ENCODE measurements at places on chromosomes 6 and 20.

- DNase-seq: no peak
These were observed 149.2 kb downstream of the RNASET2 start for GRCh38 chr6:166806962-166807757.

DNA sequence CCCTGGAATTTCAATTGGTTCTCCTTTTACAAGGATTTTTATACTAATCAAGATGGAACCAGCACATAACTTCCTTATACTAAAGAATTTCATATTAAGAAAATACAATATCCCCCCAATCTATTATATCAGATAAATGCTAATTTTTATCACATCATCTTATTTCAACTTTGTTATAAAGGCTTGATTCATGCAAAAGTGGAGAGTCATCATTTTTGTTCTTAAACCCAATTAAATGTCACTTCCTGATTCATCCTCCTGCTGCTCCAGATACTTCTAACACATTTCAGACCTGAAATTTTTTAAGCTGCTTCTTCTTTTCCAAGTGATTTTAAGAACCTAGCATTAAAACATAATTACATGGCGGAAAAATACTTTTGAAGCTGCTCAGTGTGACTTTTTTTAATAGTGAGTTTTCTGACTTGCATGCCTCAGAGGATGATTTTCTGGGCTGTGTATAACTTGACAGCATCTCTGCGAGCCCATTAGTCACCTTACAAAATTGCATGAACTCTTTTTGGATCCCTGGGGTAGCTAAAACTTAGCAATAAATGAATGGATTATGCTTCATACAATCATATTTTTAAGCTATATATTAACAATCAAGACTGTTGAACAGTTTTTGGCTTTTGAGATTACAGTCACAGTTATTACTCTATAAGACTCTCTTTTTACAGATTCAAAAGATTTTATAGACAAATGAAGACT, 134.1 kb downstream of the ELOVL4 start:
- no peak for DNase-seq

GRCh38 chr20:63930971-63931553, 25.2 kb downstream of the UCKL1 start:
- DNase-seq: no peak

- no peak for DNase-seq
These were observed 13.0 kb downstream of the UQCC2 start for GRCh38 chr6:33698494-33698893.

- DNase-seq: no peak
These were observed 566.5 kb upstream of the AGPAT4 start for GRCh38 chr6:161840380-161840779.

- no peak for DNase-seq
These were observed 622.9 kb downstream of the UTRN start for GRCh38 chr6:144908004-144908403.

GRCh38 chr6:38146021-38146733, 326.6 kb downstream of the ZFAND3 start:
- no peak for DNase-seq

GRCh38 chr20:61759286-61760065, 306.2 kb downstream of the TAF4 start:
- DNase-seq: no peak

GRCh38 chr20:17878069-17878911, 90.3 kb downstream of the SNX5 start:
- no peak for DNase-seq

DNA sequence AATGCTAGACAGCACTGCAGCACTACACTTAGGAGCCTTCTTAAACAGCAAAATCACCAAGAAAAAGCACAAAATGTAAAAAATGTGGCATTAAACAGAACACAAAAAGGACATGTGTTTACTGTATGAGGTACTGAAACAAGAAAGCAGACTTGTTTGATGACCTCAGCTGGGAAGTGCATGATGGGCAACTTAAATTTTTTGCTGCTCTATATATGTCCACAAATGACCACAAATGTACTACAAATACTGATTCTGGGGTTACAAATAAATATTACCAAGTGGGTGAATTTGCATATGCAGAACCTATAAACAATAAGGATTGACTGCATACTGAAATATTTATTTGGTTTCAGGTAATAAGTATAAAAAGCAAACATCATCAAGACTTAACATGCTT, 13.1 kb downstream of the RAB23 start:
- no peak for DNase-seq

GRCh38 chr6:11683871-11684270, 94.7 kb downstream of the ADTRP start:
- DNase-seq: no peak

GRCh38 chr6:15287670-15288375, 42.0 kb downstream of the JARID2 start:
- DNase-seq: no peak

DNA sequence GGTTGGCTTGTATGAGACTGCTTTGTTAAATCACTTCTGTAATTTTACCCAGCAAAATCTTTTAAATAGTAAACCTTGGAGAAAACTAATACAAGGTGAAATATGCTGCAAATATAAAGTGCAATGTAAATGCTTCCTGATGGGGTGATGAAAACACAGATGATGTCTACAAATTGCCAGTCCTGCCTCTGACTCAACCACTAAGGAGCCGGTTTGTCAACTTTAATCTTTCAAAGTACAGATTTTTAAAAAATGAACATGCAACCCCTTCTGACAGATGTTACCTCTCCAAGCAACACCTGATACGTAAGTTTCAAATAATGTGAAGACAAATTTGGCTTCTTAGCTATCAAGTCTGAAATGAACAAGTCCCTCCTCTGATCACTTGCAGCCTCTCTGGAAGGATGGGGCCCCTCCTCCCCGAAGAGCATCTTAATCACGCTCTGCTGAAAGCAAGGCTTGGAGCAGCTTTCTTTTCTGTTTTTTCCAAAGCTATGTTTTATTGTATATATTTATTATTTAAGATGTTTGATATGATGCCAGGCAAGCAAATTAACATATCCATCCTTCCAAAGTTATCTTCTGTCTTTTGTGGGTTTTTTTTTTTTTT, 196.0 kb downstream of the MYLK4 start:
- no peak for DNase-seq

DNA sequence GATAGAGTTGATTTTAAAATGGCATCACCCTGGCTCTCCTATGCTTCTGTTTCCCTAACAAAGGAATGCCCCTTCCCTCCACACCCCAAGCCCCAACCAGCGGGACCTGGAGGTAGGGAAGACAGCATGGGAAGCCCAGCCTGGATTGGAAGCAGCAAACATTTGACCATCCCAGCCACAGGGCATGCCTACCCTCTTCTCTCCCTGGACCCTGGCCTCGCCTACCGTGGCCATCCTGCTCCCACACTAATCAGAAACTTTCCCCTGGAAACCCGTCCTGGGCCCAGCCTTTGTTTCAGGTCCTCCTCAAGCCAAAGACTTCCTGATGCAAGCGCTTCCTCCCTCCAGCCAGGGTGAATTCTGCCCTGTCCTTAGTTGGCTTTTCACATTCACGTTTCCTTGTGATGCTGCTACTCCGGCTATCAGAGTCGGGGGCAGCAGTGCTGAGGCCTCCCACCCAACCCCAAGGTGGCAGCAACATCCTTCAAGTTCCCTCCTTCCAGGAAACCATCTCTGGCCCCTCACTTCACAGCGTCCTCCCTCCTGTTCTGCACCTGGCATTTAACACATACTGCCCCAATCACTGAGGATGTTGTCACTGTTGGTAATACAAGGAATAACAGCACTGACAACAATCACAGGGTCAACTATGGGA, 18.2 kb upstream of the ANGPT4 start:
- DNase-seq: no peak

GRCh38 chr6:40268166-40268565, 319.0 kb downstream of the LRFN2 start:
- no peak for DNase-seq

GRCh38 chr6:32151863-32152768, at the start of gene PRRT1:
PRRT1 (minus strand) TSS chr6:32151939; CDS start chr6:32151827, 112 bp downstream.
- no peak for DNase-seq

DNA sequence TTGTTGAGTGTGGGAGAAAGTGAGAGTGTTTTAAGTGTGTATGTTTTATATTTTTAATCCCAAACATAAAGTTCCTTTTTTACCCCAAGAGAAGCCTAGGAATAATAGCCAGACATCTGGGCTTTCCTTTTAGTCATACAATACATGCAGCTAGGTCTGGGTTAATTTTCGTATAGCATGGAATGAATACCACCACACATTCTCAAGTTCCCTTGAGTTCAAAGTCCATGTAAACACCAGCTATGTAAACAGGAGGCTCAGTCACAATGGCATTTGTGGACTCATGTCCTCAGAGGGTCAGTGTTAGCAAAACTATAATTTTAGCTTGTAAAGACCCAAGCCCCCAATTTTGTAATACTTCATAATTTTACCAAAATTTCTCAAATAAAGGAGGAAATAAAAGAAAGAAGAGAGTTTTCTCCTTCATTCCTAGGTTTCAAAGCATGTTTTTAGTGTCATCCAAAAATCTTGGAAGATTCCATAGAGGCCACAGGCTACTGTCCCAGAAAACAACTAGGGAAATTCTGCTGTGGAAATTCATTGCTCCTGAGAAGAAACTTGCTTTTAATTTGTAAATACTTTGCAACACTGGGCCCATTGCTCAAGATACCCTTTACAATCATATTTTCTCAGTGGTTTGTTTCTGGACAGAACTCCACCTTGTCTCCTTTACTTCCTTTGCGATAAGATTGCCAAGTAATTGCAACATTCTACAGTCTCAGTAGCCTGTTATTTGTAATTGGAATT, 671.2 kb downstream of the COL12A1 start:
- no peak for DNase-seq

- DNase-seq: no peak
These were observed 59.8 kb upstream of the MANEA start for GRCh38 chr6:95517568-95517967.

GRCh38 chr6:14037402-14038277, 79.9 kb upstream of the CD83 start:
- no peak for DNase-seq

DNA sequence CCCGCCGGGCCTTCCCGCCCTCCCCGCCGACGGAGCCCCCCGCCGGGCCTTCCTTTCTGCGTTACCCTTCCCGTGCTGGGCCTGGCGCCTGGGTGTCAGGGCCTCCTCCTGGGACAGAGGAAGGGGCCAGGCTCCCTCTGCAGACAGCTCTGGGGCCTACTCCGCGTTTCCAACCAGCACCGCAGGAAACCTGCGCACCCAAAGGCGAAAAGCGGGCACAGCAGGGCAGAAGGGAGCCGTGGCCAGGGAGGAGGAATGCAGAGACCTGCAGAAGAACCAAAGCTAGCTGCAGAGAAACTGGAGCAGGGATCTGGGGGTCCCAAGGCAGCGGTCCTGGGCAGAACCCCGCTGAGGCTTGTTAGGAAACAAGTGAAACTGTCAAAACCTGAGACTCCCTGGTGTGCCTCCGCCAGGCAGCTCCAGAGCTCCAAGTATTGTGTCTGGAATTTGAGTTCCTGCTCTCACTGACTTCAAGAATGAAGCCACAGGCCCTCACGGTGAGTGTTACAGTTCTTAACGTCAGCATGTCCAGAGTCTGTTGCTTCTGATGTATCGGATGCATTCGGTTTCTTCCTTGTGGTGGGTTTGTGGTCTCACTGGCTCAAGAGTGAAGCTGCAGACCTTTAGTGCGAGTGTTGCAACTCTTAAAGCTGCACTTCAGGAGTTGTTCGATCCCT, 33.3 kb downstream of the IRF4 start:
- DNase-seq: no peak

DNA sequence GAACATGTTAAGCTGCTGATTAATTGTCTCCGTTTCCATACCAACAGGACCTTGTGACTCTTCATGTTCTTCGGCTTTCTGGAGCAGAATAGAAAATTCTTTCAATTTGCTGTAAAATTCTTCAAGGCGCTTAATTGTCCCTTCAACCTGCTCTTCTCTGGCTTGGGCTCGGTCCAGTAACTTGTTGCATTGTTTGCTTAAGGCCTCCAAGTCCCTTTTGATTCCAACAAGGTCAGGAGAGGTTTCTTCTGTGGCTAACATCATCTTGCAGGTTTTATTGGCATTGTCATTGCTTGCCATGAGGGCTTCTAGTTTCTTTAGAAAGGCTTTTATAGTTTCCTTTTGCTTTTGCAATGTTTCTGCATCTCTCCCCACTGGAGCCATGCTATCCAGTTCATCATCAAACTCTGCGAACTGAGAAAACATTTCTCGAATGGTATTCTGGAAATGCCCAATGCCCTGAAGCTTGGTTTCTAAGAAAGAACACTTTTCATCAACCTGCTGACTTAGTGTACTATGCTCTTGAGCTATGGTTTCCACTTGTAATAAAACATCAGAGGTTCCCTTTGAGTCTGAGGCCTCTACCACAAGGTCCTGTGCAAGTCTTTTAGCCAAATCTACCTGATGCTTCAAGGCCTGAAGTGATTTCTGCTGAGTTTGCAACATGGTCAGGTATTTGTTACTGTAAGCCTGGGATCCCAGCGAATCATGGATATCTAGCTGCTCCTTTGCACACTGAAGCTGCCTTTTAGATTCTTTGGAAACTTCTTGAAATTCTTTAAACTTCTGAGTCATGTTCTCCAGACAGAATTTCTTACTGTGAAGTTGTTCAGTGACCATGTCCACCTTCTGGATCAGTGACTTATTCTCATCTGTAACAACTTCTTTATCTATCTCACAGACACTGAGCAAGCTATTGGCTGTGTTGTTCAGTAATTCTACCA, 90.2 kb downstream of the DST start:
- no peak for DNase-seq

- DNase-seq: no peak
These were observed 44.1 kb downstream of the BEND6 start for GRCh38 chr6:56999049-56999448.

GRCh38 chr20:63842258-63842657, 11.2 kb upstream of the ZBTB46 start:
- no peak for DNase-seq

DNA sequence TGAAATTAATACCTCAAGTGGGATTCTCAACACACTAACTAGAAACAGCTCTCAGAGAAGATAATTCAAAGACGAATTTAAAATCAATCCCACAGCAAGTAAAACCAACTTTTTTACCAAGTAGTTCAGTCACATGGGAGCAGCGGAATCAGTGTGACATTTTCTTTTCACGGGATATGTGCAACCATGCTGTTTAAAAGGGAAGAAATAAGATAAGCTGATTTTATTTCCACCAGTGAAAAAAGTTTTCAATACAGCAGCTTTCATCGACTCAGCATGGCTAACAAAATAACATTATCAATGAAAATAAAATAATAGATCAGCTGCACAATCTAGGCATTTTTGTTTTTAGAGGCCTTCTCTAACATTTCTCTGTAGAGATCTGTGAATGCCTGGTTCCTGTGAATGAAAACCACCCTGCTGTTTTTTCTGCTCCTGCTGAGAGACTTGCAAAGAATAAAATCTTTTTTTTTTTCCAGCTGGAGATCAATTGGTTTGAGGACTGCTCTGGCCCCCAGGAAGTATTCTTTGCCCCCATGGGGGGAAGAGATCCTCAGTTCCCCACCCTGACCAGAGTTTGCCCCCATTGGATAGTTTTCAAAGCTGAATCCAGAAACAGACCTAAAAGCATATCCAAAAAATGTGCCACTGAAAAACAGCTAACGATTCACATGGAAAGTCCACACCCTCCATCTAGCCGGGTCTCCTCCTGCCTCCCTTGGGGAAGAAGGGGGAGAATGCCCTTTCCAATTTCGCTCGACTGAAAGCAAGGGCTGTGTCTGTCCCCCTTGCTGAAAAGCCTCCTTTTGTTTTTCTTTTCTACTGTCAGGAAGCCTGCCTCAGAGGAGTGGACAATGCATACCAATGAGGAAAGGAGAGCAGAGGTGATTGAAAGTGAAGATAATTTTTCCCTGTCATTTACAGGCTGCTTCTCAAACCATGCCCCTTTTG, 317.6 kb downstream of the PRKN start:
- DNase-seq: no peak

Data from LNCaP clone FGC (cell line).